ENCODE measurements at places on chromosomes 7 and 10.
A peak's percentile ranks its signal among the peaks of the same experiment; 100 is the strongest.

- peaks cover 81% of the 10 kb centered on the region for H3K4me1 ChIP-seq
- H3K27ac ChIP-seq = peak overlapping the region; percentile 93
- no peak for DNase-seq
- H3K27me3 ChIP-seq = no peaks in the 10 kb centered on the region
Observed at GRCh38 chr10:101065481-101066145, 3.8 kb downstream of the KAZALD1 start.

DNA sequence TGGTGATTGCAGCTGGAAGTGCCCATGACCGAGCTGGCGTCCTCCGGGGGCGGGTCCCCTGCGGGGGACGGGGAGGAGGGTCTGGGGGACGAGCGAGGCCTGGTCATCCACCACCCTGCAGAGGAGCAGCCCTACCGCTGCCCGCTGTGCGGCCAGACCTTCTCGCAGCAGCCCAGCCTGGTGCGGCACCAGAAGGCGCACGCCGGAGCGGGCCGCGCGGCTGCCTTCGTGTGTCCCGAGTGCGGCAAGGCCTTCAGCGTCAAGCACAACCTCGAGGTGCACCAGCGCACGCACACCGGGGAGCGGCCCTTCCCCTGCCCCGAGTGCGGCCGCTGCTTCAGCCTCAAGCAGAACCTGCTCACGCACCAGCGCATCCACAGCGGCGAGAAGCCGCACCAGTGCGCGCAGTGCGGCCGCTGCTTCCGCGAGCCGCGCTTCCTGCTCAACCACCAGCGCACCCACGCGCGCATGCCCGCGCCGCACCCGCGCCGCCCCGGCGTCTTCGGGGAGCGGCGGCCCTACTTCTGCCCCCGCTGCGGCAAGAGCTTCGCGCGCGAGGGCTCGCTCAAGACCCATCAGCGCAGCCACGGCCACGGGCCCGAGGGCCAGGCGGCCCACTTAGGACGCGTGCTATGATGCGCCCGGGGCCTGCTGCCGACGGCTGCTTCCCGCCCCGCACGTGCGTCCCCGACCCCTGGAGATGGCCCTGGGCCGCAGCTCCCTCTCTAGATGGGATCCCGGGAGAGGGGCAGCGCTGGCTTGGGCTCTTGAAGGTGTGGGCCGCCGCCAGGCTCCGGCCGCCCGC is 28.7 kb downstream of the ZNF775 start:
- no peaks in the 10 kb centered on the region for H3K27me3 ChIP-seq
- no peaks in the 10 kb centered on the region for H3K36me3 ChIP-seq
- DNase-seq = no peak
- H3K4me1 ChIP-seq = peaks cover 27% of the 10 kb centered on the region
- no peak overlapping the region for H3K27ac ChIP-seq

DNA sequence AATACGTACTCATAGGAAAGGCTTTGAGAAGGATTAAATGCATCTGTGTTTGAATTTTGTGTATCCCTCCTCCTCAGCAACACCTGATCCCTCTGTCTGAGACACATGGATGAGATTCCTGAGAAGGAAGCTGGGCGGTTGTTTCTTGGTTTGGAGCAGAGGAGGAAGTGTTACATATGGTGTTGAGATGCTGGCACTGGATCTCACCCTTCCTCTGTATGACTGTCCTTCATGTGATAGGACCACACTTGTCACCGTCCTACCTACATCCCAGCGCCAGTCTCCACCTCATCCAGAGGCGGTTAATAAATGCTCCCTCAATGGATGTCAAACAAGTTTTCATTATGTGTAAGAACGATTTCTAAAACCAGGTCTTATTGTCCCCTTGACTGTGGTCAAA is 49.4 kb upstream of the KLF6 start:
- no peaks in the 10 kb centered on the region for H3K36me3 ChIP-seq
- peaks cover 18% of the 10 kb centered on the region for H3K4me1 ChIP-seq
- H3K4me3 ChIP-seq = no peak overlapping the region
- no peak for DNase-seq

DNA sequence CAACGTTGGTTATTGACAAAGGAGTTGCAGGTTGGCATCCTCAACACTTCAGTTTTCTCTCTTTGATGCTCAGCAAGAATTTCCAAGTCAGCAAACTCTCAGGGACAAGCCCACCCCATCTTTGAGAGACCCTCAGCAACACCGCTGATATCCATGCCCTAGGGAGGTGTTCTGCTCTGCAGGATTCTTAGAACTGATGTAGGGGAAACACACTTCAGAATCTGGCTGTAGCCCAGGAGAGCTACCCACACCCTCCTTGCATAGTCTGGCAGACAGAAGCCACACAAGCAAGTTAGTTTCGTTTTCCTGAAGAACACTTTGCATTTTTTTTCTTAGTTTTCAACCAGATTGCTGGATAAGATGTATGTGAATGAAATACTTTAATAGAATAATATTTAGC is 822 bp downstream of the SAMD9L start:
- H3K4me1 ChIP-seq = no peaks in the 10 kb centered on the region
- H3K27ac ChIP-seq = no peak overlapping the region
- no peaks in the 10 kb centered on the region for H3K36me3 ChIP-seq
- no peak for DNase-seq
- H3K4me3 ChIP-seq = no peak overlapping the region
- H3K27me3 ChIP-seq = no peaks in the 10 kb centered on the region

GRCh38 chr7:122724366-122724765 is 21.6 kb upstream of the RNF148 start:
- H3K27ac ChIP-seq = no peak overlapping the region
- no peaks in the 10 kb centered on the region for H3K27me3 ChIP-seq
- DNase-seq = no peak
- H3K36me3 ChIP-seq = no peaks in the 10 kb centered on the region
- no peak overlapping the region for H3K4me3 ChIP-seq
